ENCODE measurements at places on chromosomes 2 and 18.

GRCh38 chr18:77859634-77860033 lies 610.0 kb downstream of the GALR1 start:
- no peak for DNase-seq

- no peak for DNase-seq
Measured at GRCh38 chr2:110725859-110726258, 6.5 kb upstream of the ACOXL start.

DNA sequence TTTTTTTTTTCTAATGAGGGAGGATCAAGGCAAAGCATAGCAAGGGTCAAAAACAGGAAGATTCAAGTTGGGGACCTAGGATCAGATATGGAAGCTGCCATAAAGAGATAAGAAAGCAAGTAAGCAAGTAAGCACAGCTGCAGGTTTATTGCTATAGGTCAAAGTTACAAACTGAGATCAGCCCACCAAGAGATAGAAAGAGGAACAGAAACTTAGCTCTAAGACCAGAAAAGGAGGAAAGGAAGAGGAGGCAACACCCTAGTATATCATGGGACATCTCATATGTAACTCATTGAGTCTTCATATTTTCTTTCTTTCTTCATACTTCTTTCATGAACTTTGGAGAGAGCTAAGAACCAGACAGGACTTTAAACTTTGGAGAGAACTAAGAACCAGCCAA lies 295.9 kb upstream of the CRIM1 start:
- no peak for DNase-seq

DNA sequence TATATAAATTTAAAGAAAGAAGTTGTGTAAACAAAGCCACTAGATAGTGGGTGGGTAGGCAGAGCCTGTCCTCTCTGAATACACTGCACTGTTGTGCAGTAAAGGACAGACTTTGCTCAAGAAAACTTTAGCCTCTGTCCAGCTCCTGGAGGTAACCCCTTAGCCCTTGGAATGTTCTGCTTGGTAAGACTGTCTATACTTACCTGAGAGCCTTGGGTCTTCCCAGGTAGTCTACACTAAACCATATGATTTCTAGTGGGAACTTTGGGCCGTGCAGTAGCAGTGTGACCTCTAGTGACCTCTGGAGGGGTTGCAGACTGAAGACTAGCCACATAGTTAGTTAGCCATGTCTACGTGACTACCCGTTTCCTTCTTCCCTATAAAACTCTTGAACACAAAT lies 678.3 kb upstream of the NRXN1 start:
- no peak for DNase-seq

GRCh38 chr18:69580107-69580506 lies 179.4 kb downstream of the DOK6 start:
- no peak for DNase-seq

DNA sequence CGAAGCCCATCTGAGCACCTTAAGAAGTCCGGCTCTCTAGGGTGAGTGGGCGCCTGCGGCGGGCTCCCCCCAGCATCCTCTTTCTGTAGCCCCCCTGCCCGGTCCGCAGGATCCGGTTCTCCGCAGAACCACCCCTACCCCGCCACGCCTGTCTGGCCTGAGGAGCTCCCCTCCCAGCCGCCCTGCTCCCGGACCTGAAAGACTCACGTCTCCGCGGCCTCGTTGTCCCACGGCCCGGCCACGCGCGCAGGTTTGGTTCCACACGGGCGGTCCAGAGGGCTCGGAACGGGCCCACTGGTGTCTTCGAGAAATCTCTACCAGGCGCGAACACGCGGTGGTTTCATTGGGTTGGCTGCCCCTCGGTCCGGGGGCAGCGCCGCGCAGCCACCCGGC lies 237 bp downstream of the SLC39A6 start:
- DNase-seq = no peak

GRCh38 chr2:48395658-48396057 lies 134.3 kb upstream of the STON1 start:
- DNase-seq = no peak

- DNase-seq = no peak
Measured at GRCh38 chr2:37718515-37719161, 47.2 kb upstream of the CDC42EP3 start.

- no peak for DNase-seq
Measured at GRCh38 chr2:33791625-33792024, 192.5 kb upstream of the FAM98A start.

DNA sequence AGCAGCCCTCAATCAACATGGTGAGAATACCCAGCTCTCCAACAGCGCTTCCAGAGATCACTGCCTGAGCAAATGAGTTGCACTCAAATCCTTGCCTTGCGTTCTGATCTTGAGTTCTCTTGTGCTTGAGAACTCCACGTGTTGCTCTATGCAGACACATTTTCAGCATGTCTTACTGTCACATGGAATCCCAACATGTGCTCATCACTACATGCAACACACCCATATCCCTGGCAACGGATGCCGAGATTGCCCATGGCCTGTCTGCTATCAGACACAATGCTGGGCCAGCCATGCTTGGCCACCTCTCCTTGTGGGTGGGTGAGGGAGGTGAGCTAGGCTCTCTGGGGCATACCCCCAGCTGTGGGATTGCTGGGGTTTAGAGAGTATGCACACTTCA lies 91.9 kb upstream of the LDAH start:
- no peak for DNase-seq

GRCh38 chr2:152307863-152308262 lies 27.1 kb upstream of the FMNL2 start:
- no peak for DNase-seq

DNA sequence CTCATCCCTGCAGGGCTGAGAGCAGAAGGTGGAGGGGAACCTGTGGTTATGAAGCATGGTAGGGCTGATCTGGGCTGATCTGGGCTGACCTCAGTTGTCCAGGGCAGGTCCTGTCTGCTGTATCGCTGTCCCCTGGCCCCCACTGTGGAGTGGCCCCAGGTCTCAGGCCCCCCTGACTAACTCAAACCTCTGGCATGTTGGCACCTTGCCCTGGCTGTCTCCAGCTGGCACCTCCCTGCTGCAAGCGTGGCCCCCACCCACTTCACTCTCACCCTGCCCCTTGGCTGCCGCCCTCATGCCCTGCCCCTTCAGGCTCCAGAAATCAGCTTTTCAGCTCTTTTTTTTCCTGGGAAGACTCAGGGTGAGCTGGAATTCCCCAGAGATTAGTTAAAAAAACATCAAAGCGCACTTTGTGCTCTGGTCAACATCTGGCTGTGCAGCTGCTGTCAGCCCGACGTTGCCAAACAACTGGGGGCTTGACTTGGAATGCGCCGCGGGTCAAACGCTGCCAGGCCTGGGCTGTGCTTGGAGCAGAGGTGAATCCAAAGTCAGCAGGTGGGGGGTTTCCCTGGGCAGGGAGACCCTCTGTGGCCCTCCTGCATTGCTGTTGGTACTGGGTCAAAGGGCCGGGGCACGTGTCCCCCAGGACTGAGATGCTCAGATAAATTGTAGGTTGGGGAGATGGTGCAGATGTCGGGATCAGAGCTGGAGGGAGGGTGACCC lies 173.8 kb upstream of the HDAC4 start:
- DNase-seq = no peak

DNA sequence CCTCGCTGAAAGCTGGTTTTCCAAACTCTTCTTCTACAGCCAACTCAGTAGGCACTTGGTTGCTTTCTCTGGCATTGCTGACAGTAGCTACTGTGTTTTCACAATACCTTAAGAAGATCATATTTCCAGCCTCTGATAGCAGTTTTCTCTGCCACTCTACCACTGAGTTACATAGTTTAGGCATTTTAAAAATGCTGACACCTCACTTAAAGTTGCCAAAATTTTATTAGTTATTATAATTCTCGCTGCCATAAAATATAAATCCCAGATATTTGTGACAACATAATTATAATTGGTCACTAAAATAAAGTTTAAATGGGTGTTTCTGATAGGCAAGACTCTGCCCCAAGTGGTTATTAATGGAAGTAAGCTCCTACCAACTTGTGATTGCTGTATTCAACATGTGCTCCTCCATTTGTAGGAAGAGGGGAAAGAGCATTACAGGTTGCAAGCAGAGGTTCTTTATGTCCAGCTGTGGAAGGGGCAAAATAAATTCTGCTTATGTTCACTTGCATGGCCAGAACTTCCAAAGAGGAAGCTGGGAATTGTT lies 1202.8 kb downstream of the CNTNAP5 start:
- no peak for DNase-seq
